ENCODE measurements at places on chromosomes 11 and 22.
A peak's percentile ranks its signal among the peaks of the same experiment; 100 is the strongest.

DNA sequence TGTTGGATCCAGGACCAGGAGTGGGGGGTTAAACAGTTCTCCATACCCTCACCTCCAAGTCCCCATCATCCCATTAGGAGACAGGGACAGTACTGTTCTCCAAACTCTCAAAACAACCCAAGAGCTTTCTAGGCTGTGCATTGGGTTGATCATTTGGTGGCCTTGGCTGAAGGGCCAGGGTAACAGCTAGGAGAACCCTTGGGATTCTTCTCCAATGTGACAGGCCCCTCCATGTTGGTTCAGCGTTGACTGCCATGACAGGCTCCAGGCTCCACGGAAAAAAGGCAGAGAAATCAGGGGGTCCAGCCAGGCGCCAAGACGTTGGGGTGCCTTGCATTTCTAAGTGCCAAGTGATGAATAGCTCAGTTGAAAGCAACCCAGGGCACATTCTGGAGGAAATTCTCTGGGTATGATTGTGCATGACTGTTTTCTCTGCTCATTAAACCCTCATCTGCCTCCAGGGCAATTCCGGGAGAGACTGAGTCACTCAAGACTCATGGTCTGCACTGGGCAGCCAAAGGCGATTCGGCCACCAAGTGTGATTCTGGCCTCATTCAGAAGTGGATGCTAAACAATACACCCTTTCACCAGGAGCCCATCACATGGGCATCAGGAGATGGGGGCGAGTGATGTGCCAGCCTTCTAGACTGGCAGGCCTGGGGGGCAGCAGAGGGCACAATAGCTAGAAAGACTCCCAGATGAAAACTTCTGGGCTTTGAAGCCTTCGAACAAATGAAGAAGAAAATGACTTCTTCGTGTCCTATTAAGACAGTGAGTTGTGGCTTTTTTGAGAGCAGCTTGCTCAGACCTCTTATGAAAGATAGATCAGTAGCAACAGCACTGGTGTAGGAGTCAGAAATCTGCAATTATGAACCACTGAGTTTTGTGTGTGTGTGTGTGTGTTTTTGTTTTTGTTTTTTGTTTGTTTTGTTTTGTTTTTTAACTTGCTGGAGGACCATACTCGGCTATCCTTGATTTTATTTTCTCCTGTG lies 27.7 kb downstream of the CD44 start:
- H3K36me3 ChIP-seq: no peaks in the 10 kb centered on the region
- H3K4me3 ChIP-seq: peak overlapping the region; percentile 14
- no peaks in the 10 kb centered on the region for H3K27me3 ChIP-seq

- H3K36me3 ChIP-seq: no peaks in the 10 kb centered on the region
- no peak for DNase-seq
- no peaks in the 10 kb centered on the region for H3K4me1 ChIP-seq
- no peak overlapping the region for H3K4me3 ChIP-seq
- H3K27me3 ChIP-seq: no peaks in the 10 kb centered on the region
- H3K27ac ChIP-seq: no peak overlapping the region
Measured at GRCh38 chr11:126111458-126112116, 48.9 kb upstream of the CDON start.

DNA sequence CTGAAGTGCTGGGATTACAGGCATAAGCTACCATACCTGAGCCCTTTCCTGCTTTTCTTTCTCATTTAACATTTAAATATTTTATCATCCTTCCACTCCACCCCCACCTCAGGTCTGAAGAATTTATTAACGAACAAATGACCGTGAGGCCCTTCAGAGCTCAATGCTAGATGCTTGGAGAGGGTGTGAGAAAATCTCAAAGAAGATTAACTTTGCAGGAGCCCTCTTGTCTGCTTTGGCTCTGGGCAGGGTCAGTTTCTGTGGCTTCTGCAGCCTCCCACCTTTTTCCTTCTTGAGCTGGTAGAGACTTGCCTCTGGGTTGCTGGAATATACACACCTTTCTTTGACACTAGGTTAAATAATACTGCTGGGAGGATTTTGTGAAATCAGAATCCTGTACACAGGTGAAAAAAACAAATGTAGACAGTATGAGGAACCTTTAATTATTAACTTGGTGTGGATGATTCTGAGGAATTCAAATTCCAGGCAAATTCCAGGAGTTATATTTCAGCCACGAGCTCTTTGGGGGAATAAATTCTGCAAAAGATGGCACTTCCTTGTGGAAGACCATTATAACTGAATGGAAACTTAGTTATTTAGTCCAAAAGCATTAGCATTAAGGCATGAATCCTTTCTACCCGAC lies 3.4 kb upstream of the ZBTB44 start:
- H3K4me3 ChIP-seq: no peak overlapping the region
- H3K4me1 ChIP-seq: peaks cover 18% of the 10 kb centered on the region
- H3K36me3 ChIP-seq: no peaks in the 10 kb centered on the region
- no peaks in the 10 kb centered on the region for H3K27me3 ChIP-seq

DNA sequence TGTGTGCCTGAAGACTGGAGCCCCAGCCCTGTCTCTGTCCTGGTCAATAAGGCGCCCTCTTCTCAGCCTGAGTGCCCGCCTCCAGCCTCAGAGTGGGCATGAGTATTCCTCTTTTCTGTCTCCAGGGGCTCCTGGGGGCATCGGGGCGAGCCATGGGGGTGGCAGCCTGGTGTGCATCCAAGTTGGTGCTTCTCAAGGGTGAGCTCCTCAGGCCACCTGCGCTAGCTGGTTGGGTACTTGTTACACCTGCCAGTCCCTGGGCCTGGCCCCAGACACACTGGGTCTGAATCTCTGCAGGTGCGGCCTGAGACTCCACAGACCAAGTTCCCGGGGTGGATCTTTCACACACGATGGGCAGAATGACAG lies 168.6 kb upstream of the B3GAT1 start:
- H3K27ac ChIP-seq: no peak overlapping the region
- DNase-seq: no peak
- peaks cover 11% of the 10 kb centered on the region for H3K4me1 ChIP-seq
- H3K4me3 ChIP-seq: no peak overlapping the region

DNA sequence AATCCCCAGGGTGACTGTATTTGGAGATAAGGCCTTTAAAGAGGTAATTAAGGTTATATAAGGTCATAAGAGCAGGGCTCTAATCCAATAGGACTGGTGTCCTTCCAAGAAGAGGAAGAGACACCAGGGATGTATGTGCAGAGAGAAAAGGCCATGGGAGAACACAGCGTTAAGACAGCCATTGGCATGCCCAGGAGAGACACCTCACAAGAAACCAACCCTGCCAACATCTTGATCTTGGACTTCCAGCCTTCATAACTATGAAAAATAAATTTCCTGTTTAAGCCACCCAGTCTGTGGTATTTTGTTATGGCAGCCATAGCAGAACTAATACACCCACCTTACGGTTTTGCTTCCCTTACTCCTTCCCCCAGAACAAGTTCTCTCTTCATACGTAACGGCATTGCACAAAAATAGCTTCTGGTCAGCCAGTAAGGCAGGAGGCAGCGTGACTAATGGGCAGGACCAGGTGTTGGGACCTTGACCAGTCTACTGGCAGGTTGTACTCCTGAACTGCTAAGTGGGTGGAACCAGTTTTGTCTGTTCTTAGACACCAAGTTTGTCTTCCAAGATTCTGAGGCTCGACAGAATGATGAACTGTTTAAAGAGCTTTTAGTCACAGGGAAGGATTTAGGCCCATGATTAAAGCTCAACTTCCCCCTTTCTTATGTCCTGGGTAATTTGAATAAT lies 31.9 kb upstream of the UPB1 start:
- no peak for DNase-seq
- no peaks in the 10 kb centered on the region for H3K4me1 ChIP-seq
- no peaks in the 10 kb centered on the region for H3K36me3 ChIP-seq
- no peak overlapping the region for H3K4me3 ChIP-seq
- no peak overlapping the region for H3K27ac ChIP-seq

Data from CD4-positive, alpha-beta memory T cell (primary cell).